B cell (primary cell): ENCODE measurements at places on chromosomes 16 and 17.

- DNase-seq, result peak; percentile 76
Measured at GRCh38 chr17:74631468-74632450, 8.2 kb upstream of the CD300E start.

DNA sequence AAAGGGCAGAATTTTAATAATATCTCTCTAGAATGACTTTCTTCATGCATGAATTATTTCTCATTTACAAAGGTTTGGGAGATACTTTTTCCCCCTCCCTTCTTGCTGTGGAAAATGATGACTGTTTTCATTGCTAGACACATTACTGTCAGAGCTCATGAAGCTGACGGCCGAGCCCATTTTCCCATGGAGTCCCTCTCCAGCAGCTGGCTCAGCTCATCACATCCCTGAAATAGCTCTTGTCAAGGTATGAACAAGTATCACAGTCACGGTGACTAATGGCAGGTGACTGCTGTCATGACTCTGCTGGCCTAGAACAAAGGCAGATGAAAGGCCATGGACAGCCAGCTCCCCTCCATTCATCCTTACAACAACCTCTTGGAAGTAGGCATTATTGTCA is 208.1 kb downstream of the ABCC12 start:
- DNase-seq, result no peak

GRCh38 chr17:68356520-68356919 is 65.2 kb downstream of the ARSG start:
- DNase-seq, result peak; percentile 54

DNA sequence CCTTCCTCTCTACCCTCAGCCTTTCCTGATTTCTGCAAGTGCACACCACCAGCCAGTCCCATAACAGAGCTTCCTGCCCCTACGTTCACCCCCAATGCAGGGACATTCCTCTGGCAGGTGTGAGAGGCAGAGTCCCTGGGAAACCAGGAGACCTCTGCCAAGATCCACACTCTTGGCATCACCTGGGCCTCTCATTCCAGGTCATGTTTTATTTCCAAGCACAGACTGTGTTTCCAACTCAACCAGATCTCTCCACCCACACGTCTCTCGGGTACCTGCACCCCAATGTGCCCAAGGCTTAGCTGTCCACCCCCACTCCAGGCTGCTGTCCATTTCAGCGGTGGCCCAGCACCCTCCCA is 21.0 kb upstream of the PHB1 start:
- DNase-seq, result no peak

DNA sequence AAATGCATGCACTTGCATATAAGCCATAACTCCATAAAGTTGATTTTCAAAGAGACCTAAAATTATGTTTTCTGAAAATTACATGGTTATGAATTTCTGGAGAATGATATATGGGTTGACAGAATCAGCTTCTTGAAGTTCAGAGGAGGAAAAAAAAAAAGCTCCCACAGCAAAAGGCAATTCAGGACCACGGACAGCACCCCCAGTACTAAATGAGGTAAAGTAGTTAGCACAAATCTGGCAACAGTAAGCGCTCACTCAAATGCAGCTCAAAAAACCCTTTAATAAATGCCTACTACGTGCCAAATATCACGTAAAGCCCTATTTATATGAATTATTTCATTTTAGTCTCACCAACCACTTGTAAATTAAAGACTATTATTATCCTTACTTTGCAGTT is 135.2 kb downstream of the SHISA9 start:
- DNase-seq, result peak; percentile 8

GRCh38 chr17:63279498-63280230 is 166.4 kb downstream of the CYB561 start:
- no peak for DNase-seq

GRCh38 chr16:2149630-2150417 is 1.4 kb downstream of the RAB26 start:
- DNase-seq, result no peak

GRCh38 chr17:44722254-44722653 is 13.8 kb downstream of the DBF4B start:
- DNase-seq, result no peak

GRCh38 chr17:13078591-13079385 is 61.0 kb upstream of the ELAC2 start:
- no peak for DNase-seq

GRCh38 chr16:57840833-57841232 is 38.5 kb upstream of the KIFC3 start:
- DNase-seq, result no peak

DNA sequence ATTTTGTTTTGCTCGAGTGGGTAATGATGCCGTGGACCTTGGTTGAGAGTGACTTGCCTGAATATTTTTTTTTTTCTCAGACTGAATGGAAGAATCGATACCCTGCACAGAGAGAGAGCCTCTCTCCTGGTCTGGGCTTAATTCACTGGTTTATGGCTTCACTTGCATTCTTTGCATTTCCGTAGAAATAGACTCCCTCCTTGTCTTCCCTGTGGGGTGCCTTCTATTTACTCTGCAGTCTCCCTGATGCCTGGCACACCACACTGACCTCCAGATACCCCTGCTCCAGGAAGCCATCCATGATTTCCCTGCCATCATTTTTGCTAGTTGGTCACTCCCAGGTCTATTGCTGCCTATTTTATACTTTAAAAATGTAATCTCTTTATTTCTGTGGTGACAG is 238.0 kb downstream of the SNX29 start:
- DNase-seq, result no peak

DNA sequence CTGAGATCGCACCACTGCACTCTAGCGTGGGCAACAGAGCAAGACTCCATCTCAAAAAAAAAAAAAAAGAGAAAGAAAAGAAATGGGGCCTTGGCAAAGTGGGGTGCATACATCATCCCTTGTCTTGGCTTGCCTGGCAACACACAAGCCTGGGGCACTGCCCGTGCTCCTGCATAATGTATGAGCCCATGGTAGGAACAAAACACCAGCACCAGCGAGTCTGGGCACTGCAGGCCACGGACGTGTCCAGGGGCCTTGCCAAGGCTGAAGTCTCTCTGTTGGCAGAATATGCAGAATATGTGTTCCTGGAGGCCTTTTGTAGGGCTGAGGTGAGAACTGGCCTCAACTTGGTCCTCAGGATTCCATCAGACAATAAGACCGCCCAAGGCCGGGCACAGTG is 15.7 kb upstream of the ALDOA start:
- DNase-seq, result no peak

GRCh38 chr16:49899991-49900695 is 44.2 kb upstream of the ZNF423 start:
- DNase-seq, result no peak

DNA sequence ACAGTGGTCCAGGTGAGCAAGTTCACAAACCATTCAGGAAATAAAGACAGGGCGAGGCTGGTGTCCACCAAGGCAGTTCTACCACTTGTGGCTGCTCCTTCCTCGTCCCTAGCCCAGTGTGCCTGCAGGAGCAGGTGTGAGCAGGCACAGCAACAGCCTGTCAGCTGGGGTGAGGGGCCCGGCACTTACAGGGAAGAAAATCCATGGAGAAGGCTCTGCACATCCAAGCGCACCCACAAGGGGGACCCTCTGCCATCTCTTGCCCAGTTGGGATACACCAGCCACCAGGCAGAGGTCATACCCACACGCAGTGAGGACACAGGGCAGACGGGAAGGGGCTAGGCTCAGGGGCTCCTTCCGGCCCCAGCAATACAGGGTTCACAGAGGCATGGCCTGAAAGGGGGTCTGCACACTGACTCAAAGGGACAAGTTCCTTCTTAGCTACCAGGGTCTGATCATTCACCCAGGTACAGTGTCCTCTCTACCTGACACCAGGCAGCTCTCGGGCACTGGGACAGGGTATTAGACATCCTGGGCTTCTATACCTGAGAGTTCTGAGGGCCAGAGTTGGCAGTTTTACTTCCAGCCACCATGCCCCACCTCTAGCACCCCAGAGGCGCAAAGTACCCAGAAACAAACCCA is 27.0 kb downstream of the CDIP1 start:
- DNase-seq, result no peak

DNA sequence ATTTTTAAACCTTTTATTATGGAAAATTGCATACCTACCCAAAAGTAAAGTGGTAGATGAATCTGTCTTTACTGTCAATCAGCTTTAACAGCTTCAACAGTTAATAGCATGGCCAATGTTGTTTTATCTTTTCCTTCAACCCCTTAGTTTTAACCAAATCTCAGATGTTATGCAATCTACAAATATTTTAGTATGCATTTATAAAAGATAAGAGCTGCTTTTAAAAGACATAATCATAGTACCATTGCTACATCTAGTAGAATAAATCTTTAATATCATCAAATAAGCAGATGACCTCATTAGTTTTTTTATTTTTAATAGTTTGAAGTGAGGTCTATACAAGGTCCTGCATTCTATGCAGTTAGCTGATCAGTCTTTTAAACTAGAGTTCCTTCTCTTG is 37.9 kb downstream of the MAP2K4 start:
- DNase-seq, result no peak

DNA sequence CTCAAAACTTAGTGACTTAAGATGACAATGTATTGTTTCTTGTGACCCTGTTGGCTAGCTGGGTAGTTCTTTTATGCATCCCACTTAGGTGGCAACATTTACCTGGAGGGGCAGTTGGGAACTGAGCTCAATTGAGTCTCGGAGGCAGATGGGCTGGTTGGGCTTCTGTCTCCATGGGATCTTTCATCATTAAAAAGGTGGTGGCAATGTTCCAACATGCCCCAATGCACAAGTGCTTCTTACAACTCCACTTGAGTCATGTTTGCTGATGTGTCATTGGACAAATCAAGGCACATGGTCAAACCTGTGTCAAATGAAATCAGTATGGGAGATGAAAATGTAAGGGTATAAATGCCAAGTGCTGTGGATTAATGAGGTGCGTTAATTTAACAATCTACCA is 11.7 kb upstream of the HS3ST3B1 start:
- no peak for DNase-seq

- DNase-seq, result peak; percentile 97
Measured at GRCh38 chr17:40598619-40599467, 33.6 kb upstream of the CCR7 start.

DNA sequence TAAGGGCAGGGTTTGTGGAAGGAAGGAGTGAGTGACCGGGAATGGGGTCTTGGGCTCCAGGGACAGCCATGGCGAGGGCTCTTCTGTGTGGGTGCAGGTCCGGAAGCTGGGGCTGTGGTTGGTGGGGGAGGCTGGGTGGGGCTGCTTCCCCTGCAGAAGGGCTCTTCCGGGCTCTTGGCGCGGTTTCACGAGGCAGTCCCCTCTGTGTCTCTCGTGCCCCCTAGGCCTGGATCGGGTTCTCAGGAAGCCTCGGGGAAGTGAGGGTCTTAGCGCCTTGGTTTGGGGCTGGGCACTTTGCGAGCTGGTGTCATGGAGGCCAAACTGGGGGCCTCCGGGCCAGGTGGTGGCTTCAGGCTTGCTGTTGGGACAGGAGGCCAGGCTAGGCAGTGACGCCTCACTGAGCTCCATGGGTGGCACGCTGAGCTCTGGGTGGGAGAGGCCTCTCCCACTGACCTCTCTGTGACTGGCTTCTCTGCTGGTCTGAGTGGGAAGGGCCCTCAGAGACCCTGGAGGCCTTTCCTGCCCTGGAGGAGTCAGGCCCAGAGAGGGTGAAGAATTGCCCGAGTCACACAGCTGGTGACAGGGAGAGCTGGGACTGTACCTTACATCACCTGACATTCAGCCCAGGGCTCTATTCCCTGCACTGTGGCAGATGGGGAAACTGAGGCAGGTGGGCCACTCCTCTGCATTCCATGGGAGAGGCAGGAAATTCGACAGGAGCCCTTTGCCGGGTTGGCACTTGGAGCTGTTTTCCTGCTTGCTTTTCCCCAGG is 8.2 kb downstream of the ADCY7 start:
- no peak for DNase-seq

DNA sequence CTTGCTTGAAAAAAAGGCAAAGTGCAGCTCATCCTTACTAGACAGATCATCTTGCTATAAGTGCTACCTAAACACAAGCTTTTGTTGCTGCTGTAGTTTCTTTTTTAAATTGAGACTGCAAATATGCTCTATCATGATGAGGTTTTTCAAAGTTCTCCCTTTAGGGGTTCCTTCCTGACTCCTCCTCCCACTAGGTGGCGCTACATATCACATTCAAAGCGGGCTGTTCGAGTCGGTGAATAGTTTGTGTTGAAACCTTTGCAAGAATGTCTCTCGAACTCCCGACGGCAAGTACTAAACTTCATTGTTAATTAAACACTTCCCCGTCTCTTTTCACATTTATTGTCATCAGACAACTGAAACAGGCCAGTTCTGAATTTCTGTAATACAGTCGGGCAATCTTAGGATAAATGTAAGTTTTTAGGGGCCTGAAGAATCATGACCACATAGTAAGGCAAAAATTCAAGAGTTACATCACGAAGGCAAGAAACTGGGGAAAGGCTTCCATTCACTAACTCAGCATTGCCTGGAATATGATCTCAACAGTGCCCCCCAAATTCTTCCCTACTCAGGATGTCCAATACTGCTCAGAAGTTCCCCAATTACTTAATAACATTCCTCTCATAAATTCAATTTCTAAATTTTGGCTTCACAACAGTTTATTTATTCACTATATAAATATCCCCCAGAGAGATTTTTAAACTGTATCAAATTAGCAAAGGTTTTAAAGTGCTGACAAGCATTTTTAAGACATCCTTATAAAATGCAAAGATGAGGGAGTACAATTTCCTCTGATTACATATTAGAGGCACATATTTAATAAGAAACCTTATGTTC is 6.7 kb downstream of the HS3ST3A1 start:
- DNase-seq, result peak; percentile 79

DNA sequence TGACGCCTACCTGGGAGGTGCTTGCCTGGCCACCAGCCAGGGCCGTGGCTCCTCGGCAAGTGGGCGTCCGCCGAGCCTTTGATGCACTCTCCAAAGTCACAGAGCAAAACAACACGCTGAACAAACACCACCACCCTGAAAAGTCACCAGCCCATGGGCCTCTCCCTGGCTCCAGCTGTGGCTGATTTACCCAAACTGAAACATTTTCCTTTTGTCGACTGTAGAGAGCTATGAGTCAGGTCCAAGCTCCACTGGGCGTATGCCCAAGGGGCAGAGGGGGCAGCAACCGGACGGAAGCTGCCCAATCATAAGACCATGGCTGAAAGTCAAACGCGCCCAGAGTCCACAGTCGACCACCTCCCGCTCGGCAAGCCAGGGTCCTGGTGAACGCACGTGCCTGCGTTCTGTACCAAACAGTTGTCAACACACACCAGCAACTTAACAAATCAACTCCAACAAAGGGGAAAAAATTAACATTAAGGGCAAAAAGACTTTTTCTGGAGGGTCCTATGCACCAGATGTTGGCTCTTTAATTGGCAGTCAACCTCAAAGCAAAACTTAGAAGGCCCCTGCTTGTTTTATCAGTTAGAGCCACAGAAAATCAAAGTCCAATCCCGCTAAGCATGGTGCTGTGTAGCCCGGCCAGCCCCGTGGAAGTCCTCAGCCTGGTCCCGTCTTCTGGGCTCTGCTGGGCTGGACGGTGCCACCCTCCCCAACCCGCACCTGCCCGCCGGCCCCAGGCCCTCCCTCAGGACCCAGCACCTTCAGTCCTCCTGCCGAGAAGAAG is 47.3 kb downstream of the TBC1D16 start:
- no peak for DNase-seq

DNA sequence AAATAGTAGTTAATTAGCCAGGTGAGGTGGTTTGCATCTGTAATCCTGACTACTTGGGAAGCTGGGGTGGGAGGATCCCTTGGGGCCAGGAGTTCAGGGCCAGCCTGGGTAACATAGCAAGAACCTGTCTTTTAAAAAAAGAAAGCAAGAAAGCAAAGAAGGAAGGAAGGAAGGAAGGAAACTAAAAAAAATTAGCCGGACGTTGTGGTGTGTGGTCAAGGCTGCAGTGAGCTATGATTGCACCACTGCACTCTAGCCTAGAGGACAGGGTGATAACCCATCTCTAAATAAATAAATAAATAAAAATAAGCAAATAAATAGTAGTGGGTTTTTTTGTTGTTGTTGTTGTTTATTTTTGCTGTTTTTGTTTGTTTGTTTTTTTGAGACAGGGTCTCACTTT is 39.3 kb upstream of the MAP2K6 start:
- no peak for DNase-seq
